ENCODE measurements at places on chromosomes 13 and 19. TPM values are rescaled to one million over a fixed set of nuclear protein-coding genes. Genes with fewer than 3 reads are reported as not detected.

MYH14 gene
- not detected for total RNA-seq

SERPINE3 gene
- not detected for total RNA-seq

FGF21 gene
- total RNA-seq = not detected

GJB2 gene
- total RNA-seq = 0.32 TPM

ATP7B gene
- 0.29 TPM for total RNA-seq

ATXN8OS gene
- total RNA-seq = not detected

SYMPK gene
- 97.3 TPM for total RNA-seq

ZNF492 gene
- total RNA-seq = 2.2 TPM

ZNF850 gene
- 12.5 TPM for total RNA-seq

ERICH6B gene
- total RNA-seq = not detected

DMWD gene
- 20.6 TPM for total RNA-seq

PRR20E gene
- total RNA-seq = not detected

NLRP4 gene
- total RNA-seq = not detected

CELF5 gene
- total RNA-seq = 0.55 TPM

PLIN4 gene
- not detected for total RNA-seq

CEACAM1 gene
- 27.1 TPM for total RNA-seq

SEMA6B gene
- total RNA-seq = not detected

SYNE4 gene
- 2.6 TPM for total RNA-seq

MAN2B1 gene
- total RNA-seq = 102 TPM
